Umbilical cord (tissue), 2 donors: ENCODE measurements at places on chromosomes 6 and 20. TPM values are rescaled to one million over a fixed set of nuclear protein-coding genes. Genes with fewer than 3 reads are reported as not detected.

Gene PROCR
- 44.5 TPM for total RNA-seq

Gene SLC22A23
- 18.5 TPM for total RNA-seq

Gene OLIG3
- total RNA-seq = not detected

Gene FAM209B
- not detected for total RNA-seq

Gene ZNF311
- total RNA-seq = 7.7 TPM

Gene RCAN2
- 5.1 TPM for total RNA-seq

Gene KAT14
- 9.4 TPM for total RNA-seq

Gene GLP1R
- total RNA-seq = 2.6 TPM

Gene BPIFA1
- not detected for total RNA-seq

Gene PRND
- total RNA-seq = 4.3 TPM

DNA sequence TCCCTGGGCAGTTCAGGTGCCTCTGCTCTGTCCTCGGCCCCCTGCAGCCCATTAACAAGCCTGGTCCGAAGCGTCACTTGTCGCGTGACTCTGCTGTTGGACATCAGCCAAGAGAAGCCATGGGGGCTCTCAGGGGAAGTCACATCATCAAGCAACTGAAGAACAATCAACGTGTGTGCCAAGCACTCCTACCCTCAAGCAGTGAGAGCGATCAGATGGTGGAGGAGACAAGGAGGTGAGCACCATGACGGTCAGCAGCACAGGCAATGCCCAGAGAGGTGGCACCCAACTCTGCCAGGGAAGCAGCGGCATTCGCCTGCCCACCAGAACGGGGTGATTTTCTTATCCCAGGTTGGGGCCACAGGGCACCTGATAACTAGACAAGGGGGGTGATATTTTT lies 132.7 kb downstream of the AGPAT4 start:
- DNase-seq = no peak

DNA sequence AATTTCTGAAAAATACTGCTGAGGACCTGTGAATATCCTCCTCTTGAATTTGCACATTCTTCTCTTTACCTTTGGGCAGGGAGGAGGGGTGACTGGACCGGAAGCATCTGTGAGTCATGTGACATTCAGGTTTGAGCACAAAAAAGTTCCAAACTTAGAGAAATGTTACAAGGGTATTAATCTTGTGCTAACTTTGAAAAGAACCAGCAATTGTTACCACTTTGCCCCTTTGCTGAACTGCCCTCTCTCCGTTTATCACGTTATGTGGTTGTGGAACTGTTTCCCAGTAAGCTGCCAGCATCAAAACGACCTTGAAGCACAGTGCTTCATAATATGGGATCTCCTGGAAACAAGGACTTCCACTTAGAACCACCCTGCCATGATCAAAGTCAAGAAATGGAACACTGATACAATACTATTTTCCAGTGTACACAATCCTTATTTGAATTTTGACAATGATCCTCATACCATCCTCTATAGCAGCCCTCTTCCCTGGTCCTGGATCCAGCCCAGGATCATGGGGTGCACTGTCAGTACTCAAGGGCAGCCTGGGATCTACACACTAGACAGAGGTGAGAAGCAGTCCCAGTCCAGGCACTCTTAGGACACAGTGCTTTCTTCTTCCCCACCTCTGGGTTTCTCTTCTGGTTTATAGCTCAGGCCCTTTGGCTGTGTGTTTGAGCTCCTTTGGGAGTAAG lies 2.3 kb upstream of the TUBB1 start:
- DNase-seq = no peak

- DNase-seq = no peak
These were observed 221.9 kb downstream of the TTLL2 start for GRCh38 chr6:167546611-167547327.

DNA sequence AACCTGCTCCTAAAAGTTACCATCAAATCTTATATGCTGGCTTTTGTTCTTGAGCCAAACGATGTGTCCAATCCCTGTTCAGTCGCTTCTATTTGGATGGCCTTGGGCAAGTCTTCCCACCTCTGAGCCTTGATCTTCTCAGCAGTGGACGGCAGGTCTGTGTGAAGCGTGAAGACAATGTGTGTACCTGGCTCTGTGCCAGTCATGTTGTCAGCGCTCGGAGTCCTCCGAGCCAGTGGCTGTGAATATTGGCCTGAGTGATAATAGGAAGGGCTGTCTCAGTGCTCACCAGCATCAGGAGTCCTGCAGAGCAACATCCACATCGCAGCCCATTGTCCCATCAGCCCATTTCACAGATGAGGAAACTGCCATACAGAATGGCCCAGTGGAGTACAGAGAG lies 219.0 kb downstream of the CDC5L start:
- no peak for DNase-seq

- DNase-seq = no peak
These were observed 340.6 kb downstream of the GJA1 start for GRCh38 chr6:121776054-121776453.

- DNase-seq = no peak
These were observed 2.0 kb downstream of the EEF1E1 start for GRCh38 chr6:8100159-8100854.

GRCh38 chr6:126176282-126176681 lies 163.6 kb upstream of the CENPW start:
- DNase-seq = no peak

GRCh38 chr6:148146717-148147462 lies 195.7 kb upstream of the SASH1 start:
- no peak for DNase-seq

DNA sequence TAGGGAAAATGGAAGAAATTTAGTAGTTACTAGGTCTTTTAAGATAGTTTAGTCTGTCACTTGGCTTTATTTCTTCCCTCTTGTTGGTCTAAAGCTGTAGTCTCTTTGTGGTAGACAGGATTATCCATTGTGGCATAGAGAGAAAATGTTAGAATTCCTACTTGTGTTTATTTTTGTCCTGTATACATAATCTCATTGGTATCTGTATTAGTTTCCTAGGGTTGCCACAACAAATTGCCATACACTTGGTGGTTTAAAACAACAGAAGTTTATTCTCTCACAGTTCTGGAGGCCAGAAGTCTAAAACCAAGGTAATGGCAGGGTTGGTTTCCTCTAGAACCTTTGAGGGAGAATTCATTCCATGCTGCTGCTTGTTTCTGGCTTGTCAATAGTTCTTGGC lies 119.4 kb downstream of the ZFAND3 start:
- no peak for DNase-seq

DNA sequence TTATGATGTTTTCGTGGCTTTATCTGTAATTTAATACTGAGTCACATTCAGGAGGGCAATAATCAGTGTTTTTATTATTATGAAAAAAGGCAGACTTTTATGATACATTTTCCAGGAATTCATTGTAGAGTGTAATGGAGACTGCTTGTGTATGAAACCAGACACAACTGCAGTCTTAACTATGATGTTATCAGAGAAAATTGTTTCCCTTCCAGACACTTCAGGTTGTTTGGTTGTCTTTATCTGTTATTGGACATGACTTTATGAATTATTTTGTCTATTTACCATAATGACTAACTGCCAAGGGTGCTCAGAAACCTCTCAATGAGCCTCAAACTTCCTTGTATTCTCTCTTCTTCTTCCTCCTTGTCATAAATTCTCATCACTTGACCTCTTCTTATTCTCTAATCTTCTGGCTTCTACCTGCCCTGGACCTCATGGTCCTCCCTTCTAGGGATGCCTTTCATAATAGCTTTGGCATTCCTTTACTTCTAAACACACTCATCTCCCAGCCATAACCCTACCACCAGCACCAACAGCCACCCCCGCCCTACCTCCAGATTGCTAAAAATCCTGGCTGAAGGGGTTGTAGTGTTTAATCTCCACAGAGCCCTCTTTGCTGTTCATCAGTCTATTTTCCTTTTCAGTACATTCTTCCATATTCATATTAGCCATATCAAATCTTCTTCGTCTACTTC lies 492.5 kb downstream of the CDKAL1 start:
- DNase-seq = peak; percentile 39

DNA sequence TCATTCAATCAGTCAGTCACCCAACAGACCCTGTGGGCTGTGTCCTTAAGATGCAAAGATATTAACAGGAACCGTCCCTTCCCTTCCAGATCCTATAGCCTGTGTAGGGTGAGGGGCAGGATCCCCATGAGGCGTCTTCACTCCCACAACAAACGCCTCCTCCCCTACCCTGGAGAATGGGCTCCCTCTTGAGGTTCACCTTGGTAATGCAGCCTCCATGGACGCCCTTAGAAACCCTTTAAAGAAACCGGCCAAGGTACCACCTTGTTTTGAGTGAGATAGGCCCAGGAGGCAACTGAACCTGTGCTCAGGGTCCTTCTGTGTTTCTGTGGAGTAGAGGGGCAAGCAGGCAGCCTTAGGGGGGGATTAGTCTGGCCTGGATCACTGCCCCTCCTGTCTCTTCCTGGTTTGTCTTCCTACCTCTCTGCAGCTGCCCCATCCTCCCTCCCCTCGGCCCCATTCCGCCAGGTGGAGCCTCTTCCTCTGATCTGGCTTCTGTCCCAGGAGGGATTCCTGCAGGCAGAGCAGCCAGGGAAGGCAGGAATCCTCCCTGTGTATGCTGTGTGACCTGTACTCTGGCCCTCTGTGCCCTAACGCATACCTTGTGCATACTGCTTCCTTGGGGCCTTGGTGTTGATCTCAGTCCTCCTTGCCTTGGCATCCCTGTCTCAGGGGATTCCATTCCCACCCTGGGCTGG lies 6.6 kb upstream of the GUCA1A start:
- peak; percentile 83 for DNase-seq

DNA sequence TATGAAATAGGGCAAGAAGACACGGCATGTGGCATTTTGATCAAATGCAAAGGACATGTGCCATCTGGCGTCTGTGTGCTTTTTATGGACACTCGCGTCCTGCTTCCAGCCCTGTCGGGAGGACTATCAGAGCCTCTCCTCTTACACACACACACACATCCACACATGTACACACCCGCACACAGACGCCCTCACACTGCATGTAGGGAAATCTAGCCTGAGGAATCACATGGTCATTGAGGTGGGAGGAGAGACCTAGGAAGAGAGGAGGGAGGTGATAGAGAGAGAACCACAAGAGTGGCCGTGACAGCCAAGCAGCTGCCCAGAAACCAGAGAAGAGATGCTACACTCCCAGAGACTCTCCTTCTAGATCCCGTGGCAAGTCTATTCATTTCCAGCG lies 105.9 kb upstream of the CDYL start:
- no peak for DNase-seq

DNA sequence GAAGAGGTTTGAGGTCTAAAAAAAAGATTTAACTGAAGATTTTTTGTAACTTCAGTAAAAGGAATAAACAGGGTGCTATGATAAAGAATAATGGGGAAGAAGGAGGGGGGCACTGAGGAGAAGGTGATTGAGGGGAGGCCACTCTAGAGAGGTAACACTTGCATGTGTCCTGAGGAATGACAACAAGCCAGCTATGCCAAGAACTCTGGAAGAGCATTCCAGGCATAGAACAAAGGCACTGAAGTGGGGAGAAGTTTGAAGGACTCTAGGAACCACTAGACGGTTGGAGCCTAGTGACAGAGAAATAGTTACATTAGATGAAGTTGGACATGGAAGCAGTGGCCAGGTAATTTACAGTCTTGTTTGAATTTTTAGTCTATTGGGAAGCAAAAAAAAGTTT lies 10.8 kb upstream of the SF3B5 start:
- no peak for DNase-seq

- no peak for DNase-seq
These were observed 28.3 kb upstream of the FAM83C start for GRCh38 chr20:35320396-35321126.

DNA sequence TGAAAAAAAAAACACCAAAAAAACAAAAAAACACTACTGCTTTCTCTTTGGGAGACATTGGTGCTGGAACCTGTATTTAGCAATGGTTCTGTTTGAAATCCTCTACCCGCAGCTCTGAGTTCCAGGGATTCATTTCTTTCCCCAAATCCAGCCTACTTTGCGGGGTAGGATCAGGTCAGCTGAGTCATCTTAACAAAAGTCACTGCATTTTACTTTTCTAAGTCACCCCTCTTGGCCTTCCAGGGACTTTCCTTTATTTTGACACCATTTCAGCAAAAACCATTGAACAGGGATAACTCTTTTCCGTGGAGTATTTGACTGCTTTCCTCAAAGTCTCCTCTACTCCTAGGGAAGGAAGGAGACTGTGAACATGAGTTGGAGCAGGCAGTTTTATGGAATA lies 837.6 kb downstream of the MAFB start:
- no peak for DNase-seq

GRCh38 chr6:146426516-146426915 lies 117.1 kb upstream of the RAB32 start:
- no peak for DNase-seq

DNA sequence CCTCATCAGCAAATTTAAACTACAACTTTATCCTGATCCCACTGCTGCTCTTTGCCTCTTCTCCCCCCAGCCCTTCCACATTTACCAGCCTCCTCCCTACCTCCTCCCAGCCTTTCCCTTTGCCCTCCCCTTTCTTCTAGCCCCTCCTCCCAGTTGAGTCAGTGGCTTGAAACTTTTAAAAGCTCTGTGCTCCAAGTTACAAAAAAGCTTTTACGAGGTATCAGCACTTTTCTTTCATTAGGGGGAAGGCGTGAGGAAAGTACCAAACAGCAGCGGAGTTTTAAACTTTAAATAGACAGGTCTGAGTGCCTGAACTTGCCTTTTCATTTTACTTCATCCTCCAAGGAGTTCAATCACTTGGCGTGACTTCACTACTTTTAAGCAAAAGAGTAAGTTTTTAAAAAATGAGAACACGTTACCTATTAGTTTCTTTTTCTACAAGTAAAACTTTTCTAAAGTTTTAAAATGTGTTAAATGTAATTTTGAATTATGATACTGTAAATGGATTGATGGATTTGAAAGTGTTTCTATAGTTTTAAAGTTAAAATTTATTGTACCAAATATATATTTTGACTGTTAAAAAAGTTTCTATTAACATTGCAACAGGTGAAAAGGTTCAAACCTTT lies at the start of gene GJA1:
GJA1 (plus strand) TSS at position 203 of the 626 bp plus-strand sequence. CDS start 11,202 bp downstream, outside the sequence.
- DNase-seq = peak; percentile 97

GRCh38 chr6:139801571-139802321 lies 427.3 kb upstream of the CITED2 start:
- DNase-seq = no peak

DNA sequence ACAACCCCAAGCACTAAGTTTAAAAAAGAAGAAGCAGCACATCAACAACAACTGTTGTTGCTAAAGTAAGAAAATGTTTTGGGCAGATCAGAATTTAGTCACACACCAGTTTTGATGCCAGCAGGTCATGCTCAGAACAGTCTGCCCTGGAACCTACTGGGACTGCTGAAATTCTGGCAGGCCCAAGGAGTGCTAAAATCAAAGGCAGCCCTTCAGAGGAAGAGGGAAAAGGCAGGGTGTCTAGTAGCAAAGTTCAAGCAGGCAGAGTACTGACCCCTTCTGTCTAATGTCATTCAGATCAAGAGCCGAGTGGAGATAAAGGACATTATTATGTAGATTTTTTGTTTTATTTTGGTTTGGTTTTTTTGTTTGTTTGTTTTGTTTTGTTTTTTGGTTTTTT lies 96.6 kb upstream of the LOC128125822 start:
- no peak for DNase-seq

- peak; percentile 72 for DNase-seq
These were observed 47.2 kb upstream of the IPCEF1 start for GRCh38 chr6:154403788-154404187.

GRCh38 chr6:31576897-31577578 lies 1.7 kb downstream of the TNF start:
- no peak for DNase-seq

- no peak for DNase-seq
These were observed 574 bp downstream of the ARHGAP40 start for GRCh38 chr20:38602185-38602581.

GRCh38 chr6:34039943-34040342 lies 105.9 kb downstream of the GRM4 start:
- no peak for DNase-seq

GRCh38 chr6:3913077-3913957 lies 64.1 kb downstream of the FAM50B start:
- DNase-seq = peak; percentile 83

GRCh38 chr6:42176981-42177380 lies 3.8 kb downstream of the GUCA1A start:
- no peak for DNase-seq
